Airway epithelial cell (primary cell): ENCODE measurements at places on chromosomes 1 and 21. TPM values are rescaled to one million over a fixed set of nuclear protein-coding genes. Genes with fewer than 3 reads are reported as not detected.

CRYAA gene
- total RNA-seq: not detected in 2 replicates

S100A12 gene
- total RNA-seq: 4.7 and 5.3 TPM in 2 replicates

TNFRSF18 gene
- total RNA-seq: 0.63 and 0.98 TPM in 2 replicates

KIAA1614 gene
- total RNA-seq: 0.21 and 0.28 TPM in 2 replicates
